H9 (cell line): ENCODE measurements at places on chromosomes 6 and 20. TPM values are rescaled to one million over a fixed set of nuclear protein-coding genes. Genes with fewer than 3 reads are reported as not detected.

DNA sequence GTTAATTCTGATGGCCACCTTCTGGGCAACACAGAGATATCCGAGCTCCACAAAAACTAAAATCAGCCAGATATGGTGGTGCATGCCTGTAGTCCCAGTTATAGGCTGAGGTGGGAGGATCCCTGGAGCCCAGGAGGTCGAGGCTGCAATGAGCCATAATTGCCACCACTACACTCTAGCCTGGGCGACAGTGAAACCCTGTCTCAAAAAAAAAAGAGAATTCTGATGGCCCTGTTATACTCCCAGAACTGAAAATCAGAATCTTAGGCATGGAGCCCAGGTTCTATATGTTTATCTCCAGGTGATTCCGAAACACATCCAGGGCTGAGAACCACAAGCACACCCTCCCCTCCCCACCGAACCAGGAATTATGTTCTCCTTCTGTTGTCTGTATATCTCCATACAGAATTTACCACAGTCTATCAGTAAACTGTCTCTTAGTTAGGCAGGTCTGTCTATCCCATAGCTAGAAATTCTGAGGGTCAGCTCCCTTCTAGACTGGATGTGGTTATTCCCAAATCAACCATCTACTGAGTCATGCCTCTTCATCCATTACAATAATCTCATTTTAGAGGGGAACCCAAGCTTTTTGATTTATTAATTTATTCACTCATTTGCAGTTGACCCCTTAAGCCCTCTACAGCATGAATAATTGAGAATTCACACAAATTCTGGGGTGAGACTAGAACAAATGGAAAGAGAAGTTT is 24.8 kb upstream of the CCND3 start:
- H3K36me3 ChIP-seq, result no peaks in the 10 kb centered on the region
- H3K4me1 ChIP-seq, result peaks cover 17% of the 10 kb centered on the region; the same call in 1 of the 2 replicates
- H3K4me3 ChIP-seq, result no peak overlapping the region
- DNase-seq, result no peak

DNA sequence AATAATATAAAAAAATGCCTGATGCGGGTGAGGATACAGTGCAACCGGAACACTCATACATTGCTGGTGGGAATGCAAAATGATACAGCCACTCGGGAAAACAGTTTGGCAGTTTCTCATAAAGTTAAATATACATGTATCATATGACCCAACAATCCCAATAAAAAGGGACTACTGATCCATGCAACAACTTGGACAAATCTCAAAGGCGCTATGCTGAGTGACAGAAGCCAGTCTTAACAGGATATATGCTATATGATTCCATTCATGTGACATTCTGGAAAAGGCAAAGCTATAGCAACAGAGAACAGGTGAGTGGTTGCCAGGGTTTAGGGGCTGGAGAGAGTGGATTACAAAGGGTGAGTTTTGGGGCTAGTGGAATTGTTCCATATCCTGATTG is 170.2 kb upstream of the MLN start:
- no peaks in the 10 kb centered on the region for H3K36me3 ChIP-seq
- no peaks in the 10 kb centered on the region for H3K4me1 ChIP-seq
- no peaks in the 10 kb centered on the region; the same call in 1 of the 2 replicates for H3K27me3 ChIP-seq
- DNase-seq, result no peak
- no peak overlapping the region for H3K27ac ChIP-seq

- H3K36me3 ChIP-seq, result peaks cover 17% of the 10 kb centered on the region; the same call in 1 of the 2 replicates
- DNase-seq, result no peak
- no peaks in the 10 kb centered on the region; the same call in 1 of the 2 replicates for H3K4me1 ChIP-seq
- H3K4me3 ChIP-seq, result no peak overlapping the region
- no peaks in the 10 kb centered on the region for H3K27me3 ChIP-seq
Measured at GRCh38 chr20:37741055-37741454, 47.2 kb downstream of the CTNNBL1 start.

DNA sequence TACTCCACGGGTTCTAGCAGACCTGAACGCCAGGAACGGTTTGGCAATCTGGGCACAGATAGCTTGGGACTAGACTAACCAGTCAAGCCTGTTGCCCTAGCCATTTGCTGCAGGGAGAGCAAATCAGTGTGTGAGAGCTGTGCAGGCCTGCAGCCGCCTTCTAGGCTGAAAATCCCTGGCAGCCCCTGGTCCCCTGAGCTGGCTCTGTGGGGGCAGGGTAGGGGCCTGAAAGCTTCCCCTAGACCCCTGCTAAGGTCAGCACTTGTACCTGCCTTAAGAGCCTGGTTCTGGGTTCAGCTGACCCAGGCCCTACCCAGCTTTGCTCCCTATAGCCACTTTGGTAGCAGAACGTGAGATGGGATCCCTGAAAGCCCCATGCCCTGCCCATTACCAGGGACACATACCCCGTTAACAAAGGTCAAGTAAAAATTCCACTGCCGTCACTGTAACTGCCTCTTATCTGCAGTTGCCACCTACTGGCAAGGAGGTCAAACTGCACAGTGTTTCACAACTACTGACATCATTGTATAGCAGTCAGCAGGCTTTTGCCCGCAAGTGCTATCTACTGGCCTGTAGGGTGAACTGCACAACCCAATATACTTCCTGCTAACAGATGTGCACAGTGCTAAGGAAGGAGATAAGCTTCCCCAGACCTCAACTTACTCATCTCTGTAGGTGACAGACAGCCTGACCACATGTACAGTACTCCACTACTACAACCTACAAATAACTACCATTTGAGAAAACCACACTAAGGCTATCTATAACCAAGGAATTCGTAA is 95.1 kb upstream of the OLIG3 start:
- H3K36me3 ChIP-seq, result no peaks in the 10 kb centered on the region
- DNase-seq, result peak; percentile 86
- H3K27ac ChIP-seq, result no peak overlapping the region
- H3K27me3 ChIP-seq, result no peaks in the 10 kb centered on the region
- no peaks in the 10 kb centered on the region for H3K4me1 ChIP-seq

DNA sequence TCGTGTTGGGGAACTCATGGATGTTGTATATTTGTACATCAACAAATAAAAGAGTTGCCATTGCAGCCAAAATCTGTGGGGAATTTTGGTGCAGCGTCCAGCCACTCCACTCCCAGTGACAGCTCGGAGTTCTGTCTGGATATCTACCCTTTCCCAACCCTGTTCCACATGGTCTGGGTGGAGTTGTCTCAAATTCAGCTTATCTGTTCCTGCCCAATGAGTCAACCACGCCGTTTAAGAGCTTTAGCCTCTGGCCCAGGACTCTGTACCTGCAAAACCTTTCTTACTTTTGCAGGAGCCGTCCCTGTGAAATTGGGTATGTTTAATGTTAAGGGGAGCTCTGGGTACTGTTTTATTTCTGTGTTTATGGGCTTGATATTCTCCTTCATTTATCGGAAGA is 33.9 kb upstream of the OVOL2 start:
- no peaks in the 10 kb centered on the region for H3K36me3 ChIP-seq
- no peak for DNase-seq
- H3K4me3 ChIP-seq, result no peak overlapping the region
- H3K27me3 ChIP-seq, result no peaks in the 10 kb centered on the region
- no peaks in the 10 kb centered on the region for H3K4me1 ChIP-seq

- peaks cover 21% of the 10 kb centered on the region for H3K36me3 ChIP-seq
- H3K4me1 ChIP-seq, result peaks cover 3% of the 10 kb centered on the region; the same call in 1 of the 2 replicates
- no peak overlapping the region for H3K27ac ChIP-seq
- DNase-seq, result peak; percentile 24
- H3K4me3 ChIP-seq, result no peak overlapping the region
Measured at GRCh38 chr6:166581091-166581511, 5.4 kb downstream of the RAMACL start.

DNA sequence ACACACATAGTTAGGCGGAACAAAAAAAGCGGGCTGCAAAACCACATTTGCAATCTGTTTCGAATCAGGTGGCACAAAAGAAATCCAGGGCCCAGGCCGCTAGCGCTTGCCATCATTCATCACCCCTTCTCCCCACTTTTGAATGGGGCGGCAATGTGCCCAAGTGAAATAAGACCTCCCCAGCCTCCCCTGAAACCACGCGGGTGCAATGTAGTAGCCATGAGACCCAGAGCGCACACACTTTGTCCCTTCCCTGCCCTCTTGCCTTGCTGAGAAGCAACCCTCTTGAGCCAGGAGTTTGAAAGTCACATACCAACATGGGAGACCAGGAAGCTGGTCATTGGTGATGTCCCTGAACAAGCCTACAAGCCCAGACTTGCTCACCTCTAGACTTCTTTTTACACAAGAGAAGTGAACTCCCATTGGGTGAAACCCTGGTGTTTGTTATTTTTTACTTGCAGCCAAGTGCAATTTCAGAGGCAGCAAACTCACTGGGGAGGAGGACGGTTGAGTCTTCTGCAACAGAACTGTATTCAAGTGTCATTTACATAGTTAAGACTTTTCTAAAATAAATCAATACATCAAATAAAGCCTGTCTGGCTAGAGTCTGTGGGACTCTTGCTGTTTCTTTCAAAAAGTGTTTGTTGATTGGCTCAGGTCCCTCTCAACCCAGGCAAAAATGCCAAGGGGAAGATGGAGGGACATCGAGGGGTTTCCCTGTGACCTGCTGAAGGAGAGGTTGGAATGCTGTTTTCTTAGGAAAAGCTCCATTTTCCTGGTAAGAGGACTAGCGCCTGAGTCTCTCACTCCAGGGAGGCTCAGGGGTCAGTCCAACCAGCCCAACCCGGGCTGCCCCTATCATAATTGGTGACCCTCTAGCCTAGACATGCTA is 138.1 kb upstream of the PTPN1 start:
- no peaks in the 10 kb centered on the region for H3K4me1 ChIP-seq
- no peak overlapping the region for H3K4me3 ChIP-seq
- no peak for DNase-seq
- no peaks in the 10 kb centered on the region for H3K36me3 ChIP-seq
- no peak overlapping the region for H3K27ac ChIP-seq
- H3K27me3 ChIP-seq, result no peaks in the 10 kb centered on the region

GRCh38 chr6:27604986-27605385 is 132.1 kb upstream of the ZNF184 start:
- H3K27me3 ChIP-seq, result no peaks in the 10 kb centered on the region
- no peak overlapping the region for H3K27ac ChIP-seq
- H3K4me3 ChIP-seq, result peak overlapping the region; percentile 96
- H3K36me3 ChIP-seq, result no peaks in the 10 kb centered on the region
- H3K4me1 ChIP-seq, result peaks cover 4% of the 10 kb centered on the region; the same call in 1 of the 2 replicates

DNA sequence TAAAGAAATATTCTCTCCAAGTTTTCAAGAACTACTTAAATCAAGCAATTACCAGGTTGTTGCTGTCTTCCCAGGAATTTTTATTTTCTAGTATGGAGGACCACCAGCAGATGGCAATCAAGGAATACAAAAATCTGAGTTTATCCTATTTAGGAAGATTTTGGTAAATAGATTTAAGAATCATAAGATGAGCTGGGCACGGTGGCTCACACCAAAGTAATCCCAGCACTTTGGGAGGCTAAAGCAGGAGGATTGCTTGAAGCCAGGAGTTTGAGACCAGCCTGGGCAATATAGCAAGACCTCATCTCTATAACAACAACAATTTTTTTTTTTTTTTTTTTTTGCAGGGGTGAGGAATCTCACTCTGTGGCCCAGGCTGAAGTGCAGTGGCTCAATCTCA is 19.3 kb upstream of the SEC63 start:
- no peaks in the 10 kb centered on the region for H3K27me3 ChIP-seq
- no peaks in the 10 kb centered on the region for H3K4me1 ChIP-seq
- no peak overlapping the region for H3K4me3 ChIP-seq

DNA sequence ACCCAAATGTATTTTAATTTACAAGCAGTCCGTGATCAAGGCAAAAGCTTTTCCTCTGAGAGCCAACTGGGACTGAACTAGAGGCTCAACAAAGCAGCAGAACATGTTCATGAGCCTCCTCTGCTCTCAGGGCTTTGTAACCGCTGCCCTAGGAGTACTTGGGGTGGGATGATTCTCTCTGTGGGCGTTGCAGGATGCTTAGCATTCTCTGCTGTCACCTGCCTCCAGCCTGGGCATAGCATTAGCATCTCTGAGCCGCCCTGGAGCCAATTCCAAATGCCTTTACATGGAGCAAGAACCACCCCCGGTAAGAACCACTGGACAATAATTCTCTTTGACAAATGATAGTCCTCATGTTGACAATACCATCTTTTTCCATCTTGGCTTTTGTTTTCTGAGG is 237.6 kb upstream of the CDH4 start:
- DNase-seq, result peak; percentile 54
- no peaks in the 10 kb centered on the region for H3K36me3 ChIP-seq
- no peaks in the 10 kb centered on the region for H3K4me1 ChIP-seq
- no peak overlapping the region for H3K4me3 ChIP-seq
- no peaks in the 10 kb centered on the region; the same call in 1 of the 2 replicates for H3K27me3 ChIP-seq
- no peak overlapping the region for H3K27ac ChIP-seq

GRCh38 chr6:65280060-65280459 is 427.0 kb downstream of the EYS start:
- H3K4me3 ChIP-seq, result no peak overlapping the region
- DNase-seq, result no peak
- H3K27ac ChIP-seq, result no peak overlapping the region
- no peaks in the 10 kb centered on the region for H3K27me3 ChIP-seq
- no peaks in the 10 kb centered on the region for H3K4me1 ChIP-seq

- no peak for DNase-seq
- peak overlapping the region; percentile 97; the same call in 1 of the 3 replicates for H3K4me3 ChIP-seq
- H3K27me3 ChIP-seq, result no peaks in the 10 kb centered on the region
- peaks cover 33% of the 10 kb centered on the region; the same call in 2 of the 3 replicates for H3K36me3 ChIP-seq
Measured at GRCh38 chr6:31970604-31971271, 1.2 kb downstream of the DXO start.

DNA sequence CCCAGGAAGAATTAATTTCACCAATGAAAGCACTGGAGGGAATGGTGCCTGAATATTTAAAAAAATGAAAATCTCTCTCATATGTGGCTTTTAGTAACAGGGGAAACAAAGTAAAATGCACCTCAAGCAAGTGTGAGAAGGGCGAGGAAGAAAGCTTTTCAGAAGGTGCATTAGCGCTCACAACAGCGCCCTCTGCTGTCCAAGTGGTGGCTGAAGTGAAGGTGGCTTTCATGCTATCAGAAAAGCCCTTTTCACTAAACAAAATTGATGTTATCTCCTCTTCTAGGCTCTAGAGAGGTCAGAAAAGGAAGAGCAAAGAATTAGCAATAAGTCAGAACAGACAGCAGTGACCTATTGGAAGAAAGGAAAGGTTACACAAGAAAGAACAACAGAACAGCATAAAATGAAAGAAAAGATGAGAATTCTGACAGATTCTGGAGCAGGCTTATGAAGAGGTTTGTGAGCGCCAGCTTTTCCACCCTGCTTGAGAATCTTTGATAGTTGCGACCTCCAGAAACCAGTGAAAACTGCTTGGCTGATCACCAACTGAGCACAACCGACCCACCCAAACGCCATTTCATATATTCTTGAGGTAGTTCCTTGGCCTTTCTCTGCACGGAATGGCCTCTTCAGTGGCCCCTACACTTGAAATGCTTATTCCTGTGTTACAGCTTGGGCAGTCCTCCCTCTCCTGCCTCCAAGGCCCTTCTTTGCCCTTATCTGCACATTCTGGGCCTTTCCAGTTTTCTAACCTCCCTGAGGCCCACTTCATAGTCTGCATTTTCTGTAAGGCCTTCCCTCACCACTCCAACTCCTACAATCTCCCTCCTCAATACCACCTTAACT is 45.3 kb downstream of the SMLR1 start:
- DNase-seq, result peak; percentile 60
- no peak overlapping the region for H3K4me3 ChIP-seq
- H3K36me3 ChIP-seq, result peaks cover 5% of the 10 kb centered on the region; the same call in 1 of the 2 replicates
- no peak overlapping the region for H3K27ac ChIP-seq
- H3K4me1 ChIP-seq, result no peaks in the 10 kb centered on the region

FOXC1 gene
- 0.04 TPM in 1 of 2 replicates, not detected in the other for total RNA-seq

GRCh38 chr6:42292004-42292740 is 74.5 kb upstream of the MRPS10 start:
- H3K4me1 ChIP-seq, result no peaks in the 10 kb centered on the region
- H3K36me3 ChIP-seq, result peaks cover 16% of the 10 kb centered on the region; the same call in 2 of the 3 replicates
- H3K27me3 ChIP-seq, result no peaks in the 10 kb centered on the region
- no peak overlapping the region for H3K27ac ChIP-seq
- no peak overlapping the region for H3K4me3 ChIP-seq
- no peak for DNase-seq

GRCh38 chr20:24444526-24445190 is 24.8 kb upstream of the SYNDIG1 start:
- no peak overlapping the region for H3K4me3 ChIP-seq
- H3K27me3 ChIP-seq, result no peaks in the 10 kb centered on the region
- peaks cover 24% of the 10 kb centered on the region; the same call in 1 of the 2 replicates for H3K4me1 ChIP-seq
- H3K36me3 ChIP-seq, result no peaks in the 10 kb centered on the region
- H3K27ac ChIP-seq, result no peak overlapping the region
- no peak for DNase-seq
